ENCODE measurements at places on chromosomes 2 and 18. TPM values are rescaled to one million over a fixed set of nuclear protein-coding genes. Genes with fewer than 3 reads are reported as not detected.

DNA sequence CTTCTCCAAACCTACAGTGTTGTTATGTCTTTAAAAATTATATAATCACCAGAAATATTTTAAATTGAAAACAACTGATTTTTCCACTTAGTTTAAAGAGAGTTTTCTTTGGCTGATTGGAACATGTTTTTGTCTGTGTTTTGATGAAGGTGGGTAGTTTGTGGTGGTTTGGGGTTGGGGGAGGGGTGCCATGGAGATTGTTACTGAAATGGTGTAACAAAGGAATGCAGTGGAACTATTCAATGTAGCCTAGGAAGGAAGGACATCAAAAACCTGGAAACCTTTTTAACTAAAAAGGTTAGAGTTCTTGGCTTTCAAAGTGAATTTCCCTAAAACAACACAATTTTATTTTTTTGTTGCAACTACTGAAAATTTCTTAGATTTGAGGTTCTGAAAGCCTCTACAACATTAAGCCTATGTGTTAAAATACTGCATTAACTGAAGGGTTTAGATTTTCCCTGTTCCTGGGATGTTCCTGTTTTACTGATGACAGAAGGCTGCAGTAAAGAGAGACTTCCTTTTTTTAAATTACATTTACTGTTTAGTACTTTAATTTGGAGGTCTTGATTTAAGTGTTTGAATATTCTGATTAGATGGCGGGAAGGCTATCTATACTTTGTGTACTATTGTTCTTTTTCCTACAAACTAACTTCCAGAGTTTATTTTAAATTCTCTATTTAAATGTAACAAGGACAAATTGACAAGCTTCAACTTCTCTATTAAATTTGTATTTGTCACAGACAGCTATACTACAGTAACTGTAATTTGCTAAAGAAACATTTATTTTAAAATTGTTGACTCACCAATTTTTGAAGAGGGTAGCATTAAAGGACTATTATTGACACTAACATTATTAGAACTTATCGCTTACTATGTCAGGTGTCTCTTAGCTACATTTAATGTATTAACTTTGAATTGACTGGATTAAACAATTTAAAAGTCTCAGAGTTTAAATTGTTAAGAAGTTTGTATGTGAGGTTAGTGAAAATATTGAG lies 87.7 kb downstream of the LIMS1 start:
- DNase-seq = no peak

DNA sequence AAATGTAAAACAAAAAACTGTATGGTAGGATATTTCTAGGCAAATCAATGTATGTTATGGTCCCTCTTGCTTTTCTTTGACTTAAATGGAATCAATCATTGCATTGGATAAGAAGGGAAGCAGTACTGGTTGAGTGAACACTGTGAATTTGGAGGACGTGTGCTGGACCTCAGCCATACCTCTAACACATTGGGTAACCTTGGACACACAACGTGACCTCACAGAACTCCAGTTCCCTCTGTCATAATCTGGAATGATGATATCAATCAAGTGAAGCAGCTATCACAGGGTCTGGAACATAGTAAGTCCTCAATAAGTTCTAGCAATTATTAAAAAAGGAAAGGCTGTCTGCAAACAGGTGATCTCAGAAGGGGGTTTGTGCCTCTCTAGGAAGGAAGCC lies 474.9 kb upstream of the TCF4 start:
- DNase-seq = no peak

Gene NTSR2
- 0.31 TPM for total RNA-seq

Gene DNAJC5G
- total RNA-seq = not detected

DNA sequence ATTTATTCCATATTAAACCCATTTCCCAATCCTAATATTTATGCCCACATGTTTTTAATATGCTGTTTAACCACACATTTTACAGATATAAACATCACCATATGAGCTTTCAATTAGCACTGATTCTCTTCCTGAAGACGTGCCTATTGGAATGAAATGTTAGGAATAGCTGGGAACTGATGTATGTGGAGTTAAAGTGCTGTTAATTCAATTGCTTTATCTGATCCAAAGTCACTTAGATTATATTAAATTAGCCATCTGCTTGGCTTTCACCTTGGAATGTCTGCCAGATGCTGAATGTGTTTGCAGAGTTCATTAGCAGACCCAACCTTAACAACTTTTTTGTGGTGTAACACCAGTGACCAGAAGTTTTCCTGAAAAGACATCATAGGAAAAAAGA lies 942.9 kb upstream of the KLHL29 start:
- no peak for DNase-seq

GRCh38 chr2:12432985-12433625 lies 283.6 kb upstream of the TRIB2 start:
- no peak for DNase-seq

Gene SLC9A4
- 0.62 TPM for total RNA-seq

GRCh38 chr2:122639176-122639575 lies 883.7 kb downstream of the TSN start:
- DNase-seq = no peak

- DNase-seq = no peak
Measured at GRCh38 chr2:233816771-233817170, 37.6 kb downstream of the HJURP start.

GRCh38 chr2:33123216-33123615 lies 176.5 kb downstream of the LTBP1 start:
- DNase-seq = no peak
